ENCODE measurements at places on chromosomes 7 and 10.

GRCh38 chr7:156845379-156846101 is 47.4 kb downstream of the LMBR1 start:
- DNase-seq = no peak

DNA sequence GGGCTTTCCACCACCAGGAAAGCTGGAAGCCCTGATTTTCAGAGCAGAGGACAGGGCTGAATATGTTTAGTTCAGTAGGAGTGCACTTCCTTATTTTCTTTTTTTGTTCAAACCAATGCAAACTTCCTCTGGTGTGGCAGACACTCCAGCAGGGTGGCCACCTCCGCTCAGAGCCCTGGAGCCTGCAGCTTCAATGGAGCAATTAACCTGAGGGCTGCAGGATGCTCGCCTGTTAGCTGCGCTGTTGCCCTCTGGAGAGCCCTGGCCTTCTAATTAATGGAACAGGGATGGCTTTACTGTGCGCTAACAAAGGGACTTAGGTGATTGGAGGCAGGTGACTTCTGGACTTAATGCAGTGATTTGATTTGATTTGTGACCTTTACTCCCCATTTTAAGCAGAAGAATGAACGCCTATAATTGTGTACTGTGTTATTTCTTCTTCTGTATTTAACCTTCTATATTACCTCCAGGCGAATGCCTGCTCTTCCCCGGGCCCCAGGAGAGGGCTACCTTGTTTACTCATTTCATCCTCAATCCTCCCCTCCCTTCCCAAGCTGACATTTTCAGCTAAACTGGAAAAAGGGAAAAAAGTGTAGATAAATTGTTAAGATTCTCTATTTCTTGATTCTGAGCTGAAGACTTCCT is 123.0 kb upstream of the CTBP2 start:
- no peak for DNase-seq

- no peak for DNase-seq
These were observed 135.5 kb downstream of the ZNF22 start for GRCh38 chr10:45136256-45136655.

- no peak for DNase-seq
These were observed 132.6 kb downstream of the DNAJB6 start for GRCh38 chr7:157469181-157470016.

DNA sequence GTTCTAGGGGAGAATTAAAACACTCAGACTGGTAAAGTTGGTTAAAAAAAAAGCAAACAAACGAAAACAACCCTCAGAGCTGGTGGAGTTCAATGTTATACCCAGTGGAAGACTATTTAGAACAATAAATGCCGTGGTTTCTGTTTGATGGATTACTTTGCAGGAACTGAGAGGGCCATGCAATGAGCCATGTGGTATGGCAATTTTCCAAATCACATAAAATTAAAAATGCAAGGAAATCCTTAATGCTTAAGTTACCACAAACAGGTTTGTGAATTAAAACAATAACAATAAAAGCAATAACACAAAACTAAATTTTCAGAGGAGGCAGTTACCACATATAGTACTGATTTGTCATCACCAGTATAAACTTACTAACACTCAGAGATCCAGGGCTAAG is 96.9 kb downstream of the RTKN2 start:
- no peak for DNase-seq

- no peak for DNase-seq
These were observed 75.0 kb downstream of the VPS50 start for GRCh38 chr7:93307131-93307660.

DNA sequence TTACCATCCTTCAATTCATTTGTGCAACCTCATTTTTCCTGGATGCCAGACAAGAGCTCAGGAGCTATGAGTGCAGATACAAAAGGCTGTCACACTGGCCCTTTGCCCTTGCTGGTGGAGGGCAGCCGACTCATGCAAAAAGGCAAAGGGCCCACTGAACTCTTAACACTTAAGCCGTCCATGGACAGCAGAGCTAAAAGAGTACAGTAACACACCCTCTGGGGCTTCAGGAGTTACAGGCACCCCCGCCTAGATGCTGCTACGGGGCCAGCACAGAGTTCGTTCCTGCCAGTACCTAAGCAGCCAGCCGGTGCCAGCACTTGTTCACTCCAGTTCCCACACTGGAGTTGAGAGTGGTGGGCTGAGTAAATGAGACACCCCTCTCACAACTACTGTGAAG is 69.9 kb upstream of the MRLN start:
- no peak for DNase-seq

GRCh38 chr10:63423494-63423893 is 42.3 kb downstream of the JMJD1C start:
- DNase-seq = no peak

- no peak for DNase-seq
These were observed 56.4 kb downstream of the STEAP1B start for GRCh38 chr7:22443370-22444180.

GRCh38 chr7:116534790-116535189 is 10.0 kb downstream of the CAV1 start:
- no peak for DNase-seq

DNA sequence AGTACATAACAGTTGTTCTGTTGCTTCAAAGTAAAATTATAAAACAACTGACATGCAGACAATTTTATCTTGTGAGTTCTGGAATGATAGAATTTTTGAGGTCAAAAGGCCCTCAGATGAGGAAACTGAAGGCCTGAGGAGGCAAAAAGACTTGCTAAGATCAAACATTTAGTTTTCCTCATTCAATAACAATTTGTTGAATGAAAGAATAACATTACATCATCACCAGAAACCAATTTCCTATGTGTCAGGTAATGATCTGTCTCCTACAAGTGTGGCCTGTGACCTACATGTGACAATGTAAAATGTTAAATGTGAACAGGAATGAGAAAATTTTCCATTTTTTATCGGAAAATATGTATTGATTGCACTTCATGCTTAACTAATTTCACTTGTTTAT is 16.6 kb upstream of the ASB4 start:
- DNase-seq = no peak

DNA sequence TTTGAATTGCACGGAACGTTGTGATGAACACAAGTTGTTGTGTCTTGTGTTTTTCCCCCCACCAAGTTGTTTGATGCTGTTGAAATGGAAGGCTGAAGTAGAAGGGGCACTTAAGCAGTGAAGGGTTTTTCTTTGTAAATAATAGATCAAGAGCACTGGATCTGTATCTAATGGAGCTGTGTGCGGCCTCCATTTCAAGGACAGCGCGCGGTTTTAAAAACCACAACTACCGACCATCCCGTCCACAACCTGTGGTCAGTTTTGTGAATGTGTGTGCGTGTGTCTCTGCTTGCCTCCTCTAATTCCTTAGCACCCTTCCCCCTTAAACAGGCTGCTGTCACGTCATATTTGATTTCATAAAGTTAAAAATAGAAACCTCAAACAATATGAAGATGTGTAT is 165.5 kb downstream of the TCF7L2 start:
- no peak for DNase-seq

GRCh38 chr7:49791088-49791741 is 17.8 kb downstream of the VWC2 start:
- no peak for DNase-seq

GRCh38 chr10:110530131-110530831 is 32.6 kb downstream of the DUSP5 start:
- no peak for DNase-seq

GRCh38 chr10:54198051-54198450 is 603.0 kb downstream of the PCDH15 start:
- DNase-seq = no peak

- no peak for DNase-seq
These were observed 7.1 kb upstream of the PAX2 start for GRCh38 chr10:100738055-100738827.

DNA sequence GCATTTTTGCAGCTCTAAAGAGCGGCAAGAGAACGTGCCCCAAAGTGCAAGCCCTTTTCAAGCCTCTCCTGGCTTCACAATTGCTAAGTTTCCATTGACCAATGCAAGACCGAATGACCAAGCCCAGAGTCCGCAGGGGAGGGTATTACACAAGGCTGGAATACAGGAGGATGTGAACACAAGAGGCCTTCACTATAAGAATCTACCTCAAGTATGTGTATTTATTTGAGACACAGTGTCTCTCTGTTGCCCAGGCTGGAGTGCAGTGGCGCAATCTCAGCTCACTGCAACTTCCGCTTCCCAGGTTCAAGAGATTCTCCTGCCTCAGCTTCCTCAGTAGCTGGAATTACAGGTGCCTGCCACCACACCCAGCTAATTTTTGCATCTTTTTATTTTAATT is 22.2 kb upstream of the TPST1 start:
- DNase-seq = no peak

- DNase-seq = no peak
These were observed 308.6 kb upstream of the NRP1 start for GRCh38 chr10:33643042-33643441.

DNA sequence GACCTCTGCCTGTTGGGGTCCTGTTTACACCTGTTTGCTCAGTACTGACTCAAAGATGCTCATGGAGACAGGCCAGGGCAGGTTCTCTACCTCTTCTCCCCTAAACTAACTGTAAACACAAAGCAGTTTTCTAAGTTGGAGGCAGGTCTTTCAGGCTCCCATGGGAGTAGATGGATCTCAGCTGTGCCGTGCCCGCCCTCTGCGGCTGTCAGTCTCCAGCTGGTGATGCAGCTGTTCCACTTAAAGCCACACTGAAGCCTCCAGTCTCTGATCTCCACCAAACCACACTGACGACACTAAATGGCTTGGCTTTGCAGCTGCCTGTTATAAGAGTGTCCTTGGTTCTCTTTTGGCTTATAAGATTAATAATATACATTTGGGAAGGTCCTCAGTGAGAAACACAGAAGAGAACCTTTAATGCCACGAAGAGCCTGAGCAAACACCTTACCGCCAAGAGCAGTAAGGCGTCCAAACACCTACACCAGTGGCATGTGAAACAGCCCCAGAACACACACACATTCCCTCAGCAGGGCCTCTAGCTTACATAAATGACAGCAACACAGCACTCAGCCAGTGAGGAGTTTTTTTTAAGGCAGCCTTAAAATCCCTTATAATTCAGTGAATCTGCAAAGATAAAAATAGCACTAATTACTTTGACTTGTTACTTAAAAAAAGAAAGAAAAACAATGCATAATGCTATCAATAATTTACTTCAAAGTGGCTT is 60.4 kb upstream of the KCNIP2 start:
- DNase-seq = no peak

- no peak for DNase-seq
These were observed 71.5 kb upstream of the NANOS1 start for GRCh38 chr10:118957966-118958365.

DNA sequence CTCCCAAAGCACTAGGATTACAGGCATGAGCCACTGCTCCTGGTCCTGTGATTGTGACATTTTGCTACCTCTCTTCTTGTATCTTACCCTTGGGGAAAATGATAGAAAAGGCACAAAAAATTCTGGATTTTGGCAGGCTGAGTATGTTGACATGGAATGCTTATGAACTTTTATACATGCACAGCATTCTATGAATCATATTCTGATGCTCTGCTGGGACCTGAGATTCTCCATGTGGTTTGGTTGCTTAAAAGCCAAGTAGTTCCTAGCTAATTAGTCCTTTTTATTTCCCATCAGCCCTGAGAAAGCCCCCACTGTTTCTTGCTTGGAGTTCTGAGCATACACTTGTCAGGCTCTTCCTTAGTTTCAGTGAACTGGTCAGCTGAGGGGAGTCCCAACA is 8.3 kb upstream of the KAZALD1 start:
- DNase-seq = no peak

Measured in CD4-positive, alpha-beta T cell treated with Interleukin-17A for 4 hours (primary cell).